ENCODE measurements at places on chromosomes 4 and X. TPM values are rescaled to one million over a fixed set of nuclear protein-coding genes. Genes with fewer than 3 reads are reported as not detected.

DIPK2B gene
- total RNA-seq, result 27.1 TPM

DNA sequence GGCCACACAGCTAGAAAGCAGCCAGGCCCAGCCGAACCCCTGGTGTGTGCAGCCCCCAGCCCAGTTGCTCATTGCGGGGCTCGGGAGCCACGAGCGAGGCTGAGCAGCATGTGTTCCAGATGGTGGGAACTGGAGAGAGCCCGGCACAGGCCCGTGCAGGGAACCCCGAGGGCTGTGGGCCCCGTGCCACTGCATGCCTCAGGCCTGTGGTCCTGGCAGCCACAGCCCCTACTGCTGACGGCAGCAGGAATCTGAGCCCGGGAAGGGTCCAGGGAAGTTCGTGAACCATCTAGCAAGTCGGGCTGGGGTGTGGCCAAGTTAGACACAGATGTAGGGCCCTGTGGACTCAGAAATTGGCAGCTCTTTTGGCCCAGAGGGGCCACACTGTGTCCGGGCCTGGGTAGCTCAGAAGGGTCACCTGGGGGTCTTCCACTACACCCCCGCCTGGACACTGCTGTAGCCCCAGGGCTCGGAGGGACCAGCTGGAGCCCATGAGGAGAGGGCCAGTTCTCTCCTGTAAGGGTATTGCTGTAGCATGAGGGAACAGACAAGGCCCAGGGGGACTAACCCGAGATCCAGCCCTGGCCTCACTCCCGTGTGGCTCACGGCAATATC is 12.1 kb downstream of the HTRA3 start:
- peak; percentile 70 for DNase-seq

DNA sequence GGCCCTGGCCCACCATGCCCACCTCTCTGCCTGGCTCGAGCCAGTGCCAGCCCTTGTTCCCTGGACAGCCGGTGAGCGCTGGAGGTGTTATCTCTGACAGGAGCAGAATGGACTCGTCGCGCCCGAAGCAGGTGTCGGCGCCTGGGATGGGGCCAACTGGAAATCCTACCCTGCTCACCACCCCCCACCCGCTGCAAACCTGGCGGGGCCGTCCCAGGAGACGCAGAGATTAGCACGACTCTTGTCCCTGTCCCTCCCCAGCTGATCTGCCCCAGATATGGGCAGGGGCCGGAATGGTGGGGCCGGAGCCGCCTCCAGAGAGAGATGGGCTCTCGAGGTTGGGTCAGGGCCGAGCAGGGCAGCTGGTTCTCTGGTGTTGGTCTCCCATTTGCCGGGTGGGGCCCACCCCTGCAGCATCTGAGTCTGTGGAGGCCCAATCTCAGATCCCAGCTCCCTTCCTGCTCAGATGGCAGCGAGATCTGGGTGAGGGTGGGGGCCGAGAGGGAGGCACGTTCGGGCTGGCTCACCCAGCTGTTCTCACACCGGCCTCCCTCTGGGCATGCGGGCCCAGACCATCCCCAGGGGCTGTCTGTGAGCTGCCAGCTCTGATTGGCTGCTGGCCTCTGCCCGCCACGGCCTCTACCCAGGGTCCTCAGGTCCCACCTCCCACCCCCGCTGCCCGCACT is 20.1 kb upstream of the FGFR3 start:
- peak; percentile 72 for DNase-seq

DNA sequence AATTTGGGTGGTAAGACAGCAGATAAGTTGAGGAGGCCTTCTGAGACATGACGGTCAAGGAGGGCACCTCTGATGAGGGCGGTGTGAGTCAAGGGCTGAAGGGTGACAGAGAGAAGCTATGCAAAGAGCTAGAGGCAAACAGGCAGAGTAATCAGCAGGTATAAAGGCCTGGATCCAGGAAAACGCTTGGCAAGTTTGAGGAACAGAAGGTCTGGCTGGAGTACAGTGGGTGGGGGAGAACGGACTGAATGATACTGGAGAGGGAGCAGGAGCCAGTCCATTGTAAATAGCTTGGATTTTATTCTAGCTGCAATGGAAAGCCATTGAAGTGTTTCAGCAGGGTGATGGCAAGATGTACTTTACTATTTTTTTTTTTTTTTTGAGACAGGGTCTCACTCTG is 39.3 kb downstream of the RAB33B start:
- DNase-seq, result no peak
